ENCODE measurements at places on chromosomes 6 and 20.

DNA sequence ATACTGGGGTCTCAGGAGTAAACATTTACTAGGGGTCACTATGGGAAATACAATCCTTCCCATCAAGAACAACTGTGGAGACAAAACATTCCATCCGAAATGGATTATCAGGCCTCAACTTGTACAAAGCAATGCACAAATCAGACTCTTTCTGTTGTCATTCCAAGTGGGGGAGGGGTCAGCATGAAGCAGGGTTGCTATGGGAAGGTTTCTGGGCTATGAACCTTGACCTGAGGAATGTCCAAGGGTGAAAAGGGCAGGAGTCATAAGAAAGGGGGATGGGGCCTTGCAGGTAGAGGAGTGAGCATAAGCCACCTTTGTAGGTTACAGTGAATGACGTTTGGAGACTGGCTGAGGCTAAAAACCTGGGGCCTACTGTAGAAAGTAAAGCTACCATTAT is 3.1 kb downstream of the METTL24 start:
- no peak for DNase-seq

DNA sequence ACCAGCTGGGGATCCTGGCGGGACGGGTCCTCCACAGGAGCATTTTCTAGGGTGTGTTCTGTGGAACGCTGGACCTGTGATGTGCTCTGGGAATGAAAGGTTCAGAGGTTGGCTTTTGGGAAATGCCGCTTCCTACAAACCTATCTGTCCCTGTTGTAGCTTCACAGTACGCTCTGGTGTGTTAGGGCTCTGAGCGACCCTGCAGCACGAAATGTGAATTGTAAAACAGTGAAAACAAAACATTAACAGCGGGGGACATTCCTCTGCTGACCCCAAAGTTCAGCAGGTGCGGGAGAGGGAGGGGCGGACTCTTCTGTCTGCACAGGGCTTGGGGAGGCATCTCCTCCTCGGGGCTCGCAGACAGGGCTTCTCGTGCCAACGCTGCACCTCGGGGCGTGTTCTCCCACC is 155.9 kb downstream of the NRN1 start:
- no peak for DNase-seq

DNA sequence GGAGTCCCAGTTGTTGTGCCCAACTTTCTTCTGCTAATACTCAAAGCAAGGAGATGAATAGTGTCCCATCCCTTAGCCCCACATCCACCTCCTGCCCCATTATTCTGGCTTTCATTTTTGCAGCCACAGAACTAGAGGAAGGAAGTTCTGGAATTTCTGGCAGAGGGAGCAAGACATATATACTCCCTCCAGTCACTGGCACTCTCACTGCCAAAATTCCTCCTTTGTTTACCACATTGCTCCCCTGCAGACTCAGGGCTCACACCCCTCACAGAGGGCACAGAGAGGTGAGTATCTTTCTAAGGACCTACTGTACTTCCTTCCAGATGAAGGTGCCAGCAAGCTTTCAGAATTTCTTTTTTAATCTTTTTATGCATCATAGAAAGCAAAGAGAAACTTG is 168.0 kb upstream of the ID4 start:
- DNase-seq = no peak

DNA sequence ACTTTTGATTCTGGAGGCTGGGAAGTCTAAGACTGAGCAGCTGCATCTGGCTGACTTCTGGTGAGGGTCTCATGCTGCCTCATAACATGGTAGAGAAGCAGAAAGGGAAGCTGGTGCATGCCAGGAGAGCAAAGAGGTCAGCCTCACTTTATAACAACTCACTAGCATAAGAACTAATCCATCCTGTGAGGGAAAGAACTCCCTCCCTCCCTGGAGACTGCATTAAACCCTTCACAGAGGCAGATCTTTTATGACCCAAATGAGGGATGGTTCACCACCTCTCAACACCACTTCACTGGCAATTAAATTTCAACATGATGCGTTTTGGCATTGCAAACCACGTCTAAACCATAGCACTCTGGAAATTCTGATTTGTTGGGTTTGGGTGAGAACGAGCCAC is 33.9 kb downstream of the STXBP5 start:
- DNase-seq = no peak

GRCh38 chr20:63884506-63885263 is 10.2 kb upstream of the DNAJC5 start:
- no peak for DNase-seq

All from hippocampal formation (tissue), 2 donors.